ENCODE measurements at places on chromosomes 11 and 22.

GRCh38 chr11:7501251-7501650 lies 12.5 kb upstream of the PPFIBP2 start:
- DNase-seq, result no peak

- DNase-seq, result peak; percentile 65
These were observed 23.5 kb downstream of the TP53I11 start for GRCh38 chr11:44927174-44927661.

DNA sequence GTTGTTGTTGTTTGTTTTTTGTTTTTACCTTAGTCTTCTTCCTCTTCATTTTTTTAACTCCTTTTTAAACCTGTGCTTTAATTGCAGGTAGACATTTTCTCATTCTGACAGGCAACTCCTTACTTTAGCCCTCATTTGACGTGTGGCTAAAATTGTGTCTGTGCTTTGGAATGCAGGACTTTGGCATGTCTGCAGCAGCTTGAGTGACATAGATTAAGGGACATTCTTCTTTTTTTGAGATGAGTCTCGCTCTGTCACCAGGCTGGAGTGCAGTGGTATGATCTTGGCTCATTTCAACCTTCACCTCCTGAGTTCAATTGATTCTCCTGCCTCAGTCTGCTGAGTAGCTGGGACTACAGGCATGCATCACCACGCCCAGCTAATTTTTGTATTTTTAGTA lies 100.8 kb downstream of the FAT3 start:
- no peak for DNase-seq

DNA sequence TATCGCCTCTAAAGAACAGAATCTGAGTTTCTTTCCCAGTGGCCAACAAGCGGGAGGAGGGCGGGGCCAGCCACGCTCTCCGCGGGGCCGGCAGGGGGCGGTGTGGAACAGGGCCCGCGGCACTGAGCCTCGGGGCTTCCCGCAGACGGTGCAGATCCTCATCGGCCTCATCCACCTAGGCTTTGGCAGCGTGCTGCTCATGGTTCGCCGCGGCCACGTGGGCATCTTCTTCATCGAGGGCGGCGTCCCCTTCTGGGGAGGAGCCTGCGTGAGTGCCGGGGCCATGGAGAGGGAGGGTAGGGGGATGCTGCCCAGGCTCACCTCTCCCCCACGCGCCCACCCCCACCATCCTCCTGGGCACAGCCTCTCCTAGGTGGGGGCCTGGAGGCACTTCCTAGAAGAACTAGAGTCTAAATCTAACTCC lies 10.7 kb downstream of the MS4A15 start:
- peak; percentile 16 for DNase-seq

GRCh38 chr11:1559111-1559951 lies 12.7 kb downstream of the DUSP8 start:
- no peak for DNase-seq

- peak; percentile 30 for DNase-seq
These were observed 36.3 kb downstream of the HORMAD2 start for GRCh38 chr22:30116362-30117117.

GRCh38 chr11:112113539-112114457 lies 27.1 kb downstream of the SDHD start:
- DNase-seq, result peak; percentile 64

DNA sequence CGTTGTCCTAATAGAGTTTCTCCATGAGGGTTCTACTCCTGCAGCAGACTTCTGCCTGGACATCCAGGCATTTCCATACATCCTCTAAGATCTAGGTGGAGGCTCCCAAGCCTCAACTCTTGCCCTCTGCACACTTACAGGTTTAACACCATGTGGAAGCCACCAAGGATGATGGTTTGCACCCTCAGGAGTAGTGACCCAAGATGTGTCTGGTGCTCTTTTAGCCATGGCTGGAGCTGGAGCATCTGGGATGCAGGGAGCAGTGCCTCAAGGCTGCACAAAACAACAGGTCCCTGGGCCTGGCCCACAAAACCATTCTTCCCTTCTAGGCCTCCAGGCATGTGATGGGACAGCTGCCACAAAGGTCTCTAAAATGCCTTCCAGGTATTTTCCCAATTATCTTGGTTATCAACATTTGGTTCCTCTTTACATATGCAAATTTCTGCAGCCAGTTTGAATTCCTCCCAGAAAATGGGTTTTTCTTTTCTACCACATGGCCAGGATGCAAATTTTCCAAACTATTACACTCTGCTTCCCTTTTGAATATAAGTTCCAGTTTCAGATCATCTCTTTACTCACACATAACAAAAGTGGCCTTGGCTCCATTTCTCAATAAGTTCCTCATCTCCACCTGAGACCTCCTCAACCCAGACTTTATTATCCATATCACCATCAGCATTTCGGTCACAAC lies 69.5 kb upstream of the GNAZ start:
- no peak for DNase-seq

GRCh38 chr11:65047581-65048422 lies 6.8 kb downstream of the SAC3D1 start:
- DNase-seq, result no peak

GRCh38 chr11:11171285-11171684 lies 181.8 kb downstream of the CSNK2A3 start:
- DNase-seq, result no peak

GRCh38 chr22:42365942-42366695 lies 66.1 kb downstream of the NFAM1 start:
- no peak for DNase-seq

DNA sequence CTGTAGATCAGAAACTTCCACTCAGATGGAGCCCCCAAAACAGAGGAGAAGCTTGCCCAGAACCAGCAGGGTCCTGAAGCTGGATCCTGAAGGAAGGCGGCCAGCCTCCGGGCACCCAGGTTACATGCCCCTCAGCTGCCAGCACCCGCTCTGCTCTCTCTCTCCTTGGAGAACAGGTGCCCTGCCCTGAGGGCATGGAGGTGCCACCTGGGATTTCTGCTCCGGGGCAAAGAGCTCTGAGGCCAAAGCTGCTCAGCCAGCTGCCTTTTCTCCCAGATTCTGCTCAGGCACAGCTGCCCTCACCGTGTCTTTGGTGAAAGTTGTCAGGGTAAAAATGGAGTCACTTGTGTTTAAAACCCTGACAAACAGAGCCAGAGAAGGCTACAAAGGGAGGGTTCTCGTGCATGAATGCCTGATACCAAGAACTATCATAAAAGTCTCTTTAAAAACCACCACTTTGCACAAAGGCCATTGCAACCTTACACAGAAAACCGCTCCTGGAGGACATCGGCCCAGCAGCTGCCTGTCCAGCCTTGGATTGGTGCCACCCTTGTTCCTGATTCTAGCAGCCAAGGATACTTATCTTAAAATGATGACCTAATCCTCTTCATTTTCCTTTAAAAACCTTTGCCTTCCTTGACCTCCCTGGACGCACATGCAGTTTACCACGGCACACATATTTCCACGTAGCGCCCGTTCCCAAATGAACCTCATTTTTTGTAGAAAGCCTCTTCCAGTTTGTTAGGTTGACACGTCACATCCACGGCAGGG lies 140.0 kb downstream of the CACNA1I start:
- DNase-seq, result no peak

DNA sequence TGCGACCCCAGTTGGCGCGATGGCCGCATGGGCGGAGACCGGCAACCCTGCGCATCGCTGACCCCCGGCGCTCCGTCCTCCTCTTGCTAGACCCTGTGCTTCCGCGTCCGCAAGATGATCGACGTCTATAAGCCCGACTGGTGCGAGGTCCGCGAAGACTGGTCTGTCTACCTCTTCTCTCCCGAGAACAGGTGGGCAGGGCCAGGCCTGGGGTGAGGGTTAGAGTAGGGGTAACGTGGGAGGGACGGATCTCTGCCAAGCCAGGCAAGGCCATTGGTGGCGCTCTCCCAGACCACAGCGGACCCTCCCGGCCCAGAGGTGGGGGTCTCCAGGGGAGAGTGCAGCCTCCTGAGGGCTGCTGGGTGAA lies 92.1 kb downstream of the CACNA1I start:
- DNase-seq, result no peak

DNA sequence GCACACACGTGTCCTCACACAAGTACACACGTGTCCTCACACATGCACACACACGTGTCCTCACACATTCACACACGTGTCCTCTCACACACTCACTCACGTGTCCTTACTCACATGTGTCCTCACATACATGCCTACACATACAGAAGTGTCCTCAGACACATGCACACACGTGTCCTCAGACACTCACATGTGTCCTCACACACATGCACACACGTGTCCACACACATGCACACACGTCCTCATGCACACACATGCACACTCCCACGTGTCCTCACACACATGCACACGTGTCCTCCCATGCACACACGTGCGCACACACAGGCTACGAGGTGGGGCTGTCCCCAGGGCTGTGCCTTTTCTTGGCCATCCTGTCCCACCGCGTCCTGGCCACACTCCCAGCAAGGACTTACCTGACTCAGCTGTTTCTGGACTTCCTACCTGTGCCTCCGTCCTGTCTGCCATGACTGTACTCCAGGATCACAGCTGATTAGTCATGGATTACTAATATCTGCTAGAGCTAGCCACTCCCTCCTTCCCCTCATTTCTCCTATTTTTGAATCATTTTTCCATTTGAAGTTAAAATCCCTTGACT lies 990.2 kb downstream of the BRD1 start:
- no peak for DNase-seq

DNA sequence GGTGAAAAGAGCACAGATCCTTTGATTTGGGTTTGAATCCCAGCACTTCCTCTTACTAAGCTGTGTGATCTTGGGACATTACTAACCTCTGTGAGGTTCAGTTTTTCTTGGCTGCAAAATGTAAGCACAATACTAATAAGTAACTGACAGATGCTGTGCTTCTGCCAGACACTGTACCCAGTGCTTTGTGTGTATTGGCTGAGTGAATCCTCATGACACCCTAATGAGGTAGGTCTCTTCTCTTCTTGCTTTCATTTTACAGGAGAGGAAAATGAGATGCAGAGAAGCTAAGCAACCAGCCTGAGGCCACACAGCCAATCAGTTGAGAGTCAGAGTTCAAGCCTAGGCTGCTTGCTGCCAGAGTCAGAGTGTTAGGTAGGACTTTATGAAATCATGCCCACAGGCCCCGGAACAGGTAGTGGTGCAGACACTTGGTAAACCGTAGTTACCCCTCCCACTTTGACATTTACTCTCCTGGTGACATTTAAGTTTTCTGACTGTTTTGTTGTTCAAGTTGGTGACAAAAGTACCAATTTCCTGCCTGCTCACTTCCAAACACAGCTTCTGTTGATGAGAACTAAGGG lies 21.2 kb downstream of the PTPRJ start:
- peak; percentile 95 for DNase-seq

GRCh38 chr11:93952082-93952780 lies 68.9 kb upstream of the HEPHL1 start:
- no peak for DNase-seq

DNA sequence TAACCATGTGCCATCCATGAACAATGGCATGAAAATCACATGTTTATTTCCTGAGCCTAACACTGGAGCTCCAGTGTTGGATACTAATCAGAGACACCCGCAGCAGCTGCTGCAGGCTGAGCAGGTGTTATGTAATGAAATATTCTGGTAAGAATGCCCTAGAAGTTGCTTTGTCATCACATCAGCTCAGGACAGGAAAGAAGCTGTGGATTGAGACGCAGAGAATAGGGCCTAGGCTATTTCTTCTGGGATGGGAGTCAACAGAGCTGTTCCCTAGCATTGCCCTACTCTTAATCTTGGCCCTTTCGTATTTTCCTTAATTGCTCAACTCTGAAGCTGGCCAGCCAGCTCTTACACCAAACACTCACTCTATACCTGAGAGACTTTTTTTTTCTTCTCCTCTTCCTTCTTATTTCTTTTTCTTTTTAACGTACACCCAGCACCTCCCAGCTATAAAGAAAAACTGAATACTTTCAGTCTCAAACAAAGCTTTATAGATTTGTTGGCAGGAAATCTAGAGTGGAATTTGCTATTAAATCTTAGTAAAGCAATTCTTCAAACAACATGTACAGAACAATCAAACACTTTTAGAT lies 31.9 kb downstream of the RASSF10 start:
- no peak for DNase-seq

DNA sequence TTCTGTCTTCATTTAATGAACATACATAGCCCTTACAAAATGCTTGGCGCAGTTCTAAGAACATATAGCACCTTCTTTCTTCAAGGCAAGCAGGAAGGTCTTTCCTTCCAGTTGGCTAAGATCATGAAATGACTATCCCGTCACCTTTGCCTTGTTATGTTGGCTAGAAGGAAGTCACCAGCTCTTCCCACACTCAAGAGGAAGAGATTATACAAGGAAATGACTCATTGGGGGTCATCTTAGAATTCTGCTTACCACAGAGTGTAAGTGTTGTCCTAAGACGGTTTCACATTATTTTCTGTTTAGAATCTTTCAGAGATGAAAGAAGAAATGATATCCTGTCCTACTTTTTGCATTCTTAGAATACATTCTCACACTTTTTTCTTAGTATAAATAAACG lies 808.0 kb upstream of the LUZP2 start:
- DNase-seq, result peak; percentile 4

DNA sequence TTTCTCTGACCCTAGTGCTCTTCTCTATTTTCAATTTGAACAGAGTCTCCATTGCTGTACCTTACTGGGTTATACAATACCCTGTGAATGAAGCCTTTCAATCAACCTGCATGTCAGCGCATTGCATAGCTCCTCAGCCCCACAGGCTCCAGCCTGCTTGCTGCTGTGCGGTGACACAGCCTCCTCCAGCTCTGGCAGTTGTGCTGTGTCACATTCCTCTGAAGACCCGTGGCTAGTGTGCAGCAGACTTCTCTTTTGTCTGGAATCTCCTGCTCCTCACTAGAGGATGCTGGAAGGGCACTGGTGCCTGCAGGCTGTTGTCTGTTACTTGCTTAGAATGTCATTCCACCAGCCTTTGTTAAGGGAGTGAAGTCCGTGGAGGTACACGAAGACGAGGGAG lies 390.1 kb upstream of the B3GAT1 start:
- DNase-seq, result no peak

GRCh38 chr11:36238036-36238631 lies 51.1 kb downstream of the COMMD9 start:
- DNase-seq, result no peak

GRCh38 chr22:19058713-19059451 lies 63.3 kb downstream of the DGCR2 start:
- DNase-seq, result no peak

- DNase-seq, result no peak
These were observed 9.9 kb downstream of the FADS3 start for GRCh38 chr11:61881397-61881796.

Measured in activated CD4-positive, alpha-beta T cell treated with anti-CD3 and anti-CD28 coated beads, Interleukin-2, amount 50 U/mL, for 16 hours (primary cell).